NCI-H187 (cell line): ENCODE measurements at places on chromosomes 5 and 9.

DNA sequence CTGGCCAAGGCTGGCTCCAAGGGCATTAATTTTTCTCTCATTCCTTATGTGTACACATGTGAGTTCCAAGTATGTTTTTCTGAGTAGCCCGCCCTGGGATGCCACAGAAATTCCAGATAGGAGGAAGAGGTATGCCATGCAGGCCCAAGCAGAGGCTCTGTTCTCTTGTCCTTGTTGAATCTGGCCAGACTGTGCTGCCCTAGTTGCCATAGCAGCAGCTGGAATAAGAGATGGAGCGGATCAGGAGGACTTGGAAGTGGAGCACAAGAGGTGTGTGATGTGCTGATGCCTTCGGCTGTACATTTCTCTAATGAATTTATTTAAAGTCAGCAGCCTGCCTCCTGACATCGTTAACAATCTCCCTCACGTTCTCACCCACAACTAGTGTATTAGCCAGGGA is 235.6 kb upstream of the RPS23 start:
- DNase-seq = no peak

- DNase-seq = no peak
Observed at GRCh38 chr5:68139611-68140441, 75.7 kb upstream of the PIK3R1 start.

DNA sequence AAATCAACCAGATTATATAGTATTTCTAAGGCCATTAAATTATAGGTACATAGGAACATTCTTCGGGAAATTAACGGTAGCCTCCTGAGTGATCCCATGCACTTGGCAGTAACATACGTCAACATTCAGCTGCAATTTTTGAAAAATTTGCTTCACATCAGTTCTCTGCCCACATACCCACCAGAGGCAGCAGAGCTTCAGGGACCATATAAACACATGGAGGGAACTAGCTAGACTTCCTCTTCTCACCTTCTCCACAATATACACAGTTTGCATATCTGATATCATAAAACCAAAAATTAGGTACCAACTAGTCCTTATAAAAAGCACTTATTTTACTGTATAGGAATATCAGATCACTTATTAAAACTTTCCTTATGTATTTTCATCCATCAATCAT is 4.8 kb downstream of the PSIP1 start:
- DNase-seq = no peak

- no peak for DNase-seq
Observed at GRCh38 chr5:25562656-25563055, 917.9 kb upstream of the CDH10 start.

DNA sequence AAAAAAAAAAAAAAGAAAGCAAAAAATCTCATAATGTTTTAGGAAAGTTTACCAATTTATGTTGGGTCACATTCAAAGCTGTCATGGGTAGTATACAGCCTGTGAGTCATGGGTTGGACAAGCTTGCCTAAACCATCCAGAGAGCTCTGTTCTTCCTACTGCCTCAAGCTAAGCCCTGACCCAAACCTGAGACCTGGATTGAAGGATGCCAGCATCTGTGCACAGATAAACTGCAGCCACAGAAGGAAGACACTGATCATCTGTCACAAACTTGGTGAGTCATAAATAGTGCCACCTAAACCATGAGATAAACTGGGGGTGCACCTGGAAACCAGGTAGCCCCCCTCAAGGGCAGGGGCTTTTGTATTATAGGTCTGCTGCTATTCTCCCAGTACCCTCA is 31.0 kb downstream of the CSF2 start:
- DNase-seq = no peak

DNA sequence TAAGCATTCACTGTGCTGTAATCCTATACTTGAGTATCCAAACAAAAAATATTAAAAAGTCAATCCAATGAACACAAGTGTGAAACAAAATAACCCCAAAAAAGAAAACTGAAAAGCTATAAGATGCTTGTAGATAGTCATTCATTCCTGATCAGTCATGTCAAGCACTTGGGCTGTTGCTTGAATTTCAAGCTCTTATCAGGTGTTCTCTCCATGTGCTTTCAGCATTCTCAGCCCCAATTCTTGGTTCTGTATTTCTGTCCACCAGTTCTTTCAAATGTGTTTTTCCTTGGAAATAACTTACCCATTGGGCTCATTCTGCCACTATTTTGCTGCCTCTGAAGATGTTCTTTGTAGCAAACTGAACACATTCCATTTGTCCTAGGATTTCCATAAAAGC is 4.7 kb downstream of the ZFAND5 start:
- DNase-seq = no peak

DNA sequence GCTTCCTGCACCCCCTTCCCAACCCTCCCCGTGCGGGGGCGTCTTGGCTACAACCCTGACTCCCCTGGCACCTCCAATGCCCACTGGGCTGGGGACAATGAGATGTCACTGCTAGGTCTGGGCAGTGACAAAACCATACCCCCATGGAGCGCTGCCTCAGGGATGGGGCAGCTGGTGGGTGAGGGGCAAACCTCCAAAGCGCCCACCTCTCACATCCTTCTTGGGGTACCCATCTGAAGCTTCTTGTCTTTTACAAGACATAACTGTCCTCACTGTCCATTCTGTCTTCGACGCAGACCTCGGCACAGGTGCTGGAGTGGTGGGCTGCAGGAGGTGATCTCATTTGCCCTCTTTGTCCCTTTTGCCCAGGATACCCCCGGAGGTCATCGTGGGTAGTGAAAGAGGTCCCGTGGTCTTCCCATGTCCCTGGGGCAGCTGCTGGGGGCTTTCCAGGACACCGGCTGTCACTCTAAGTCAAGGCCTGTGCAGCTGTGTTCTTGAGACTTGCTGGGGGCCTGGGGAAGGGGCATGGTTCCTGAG is 27.8 kb upstream of the CSF1R start:
- no peak for DNase-seq

DNA sequence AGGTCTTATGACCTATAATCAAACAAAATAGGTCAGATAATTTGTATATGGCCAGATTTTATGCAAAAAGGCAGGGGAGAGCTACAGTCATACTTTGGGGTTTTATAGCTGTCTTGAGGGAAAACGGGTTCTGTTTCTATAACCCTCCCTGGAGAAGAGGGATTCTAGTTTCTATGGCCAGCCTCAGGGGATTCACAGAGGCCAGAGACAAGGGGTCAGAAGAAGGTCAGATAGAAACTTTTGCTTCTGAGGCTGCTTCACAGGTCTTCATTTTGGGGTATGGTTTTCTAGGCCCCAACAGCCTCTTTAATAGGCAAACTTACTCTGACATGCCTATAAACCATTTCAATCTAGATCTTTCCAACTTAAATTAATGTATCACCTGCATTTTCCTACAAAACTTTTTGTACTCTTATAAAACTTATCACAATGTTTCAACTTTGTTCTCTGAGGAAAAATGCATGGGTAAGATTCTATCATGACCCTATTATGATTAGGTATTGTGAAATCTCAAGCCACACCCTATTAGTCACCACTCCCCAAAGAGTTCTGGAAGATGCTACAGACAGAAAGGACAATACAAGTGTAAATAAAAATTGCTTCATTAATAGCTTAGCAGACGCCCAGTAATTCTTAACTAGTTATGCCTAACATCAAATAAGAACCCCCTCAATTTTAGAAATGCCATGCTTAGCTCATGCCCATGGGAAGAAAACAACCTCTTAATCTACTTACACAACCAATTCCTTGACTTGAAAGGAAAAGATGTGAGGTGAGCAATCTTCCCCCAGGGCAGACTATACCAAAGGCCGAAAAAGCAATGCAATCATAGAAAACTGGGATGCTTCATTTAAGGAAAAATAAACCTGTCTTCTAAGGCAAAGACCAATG is 396.6 kb downstream of the TLR4 start:
- no peak for DNase-seq

GRCh38 chr9:86529496-86530275 is 175.5 kb upstream of the TUT7 start:
- no peak for DNase-seq

DNA sequence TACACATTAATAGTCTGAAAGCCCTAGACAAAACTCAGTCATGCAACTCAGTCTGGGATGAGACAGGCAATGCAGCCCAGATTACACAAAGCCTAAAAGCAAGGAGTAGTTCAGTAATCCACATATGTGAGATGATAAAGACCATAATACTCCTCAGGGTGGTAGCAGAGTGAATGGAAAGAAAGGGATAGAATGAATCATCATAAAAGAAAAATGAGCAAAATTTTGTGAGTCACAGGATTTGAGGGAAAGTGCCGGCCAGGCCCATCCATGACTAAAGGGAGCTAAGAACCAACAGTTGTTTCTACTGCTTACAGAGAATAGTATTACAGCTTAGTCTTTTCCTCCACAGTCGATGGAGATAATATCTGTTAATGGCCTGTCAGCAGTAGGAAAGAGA is 90.0 kb upstream of the POU5F2 start:
- DNase-seq = no peak

DNA sequence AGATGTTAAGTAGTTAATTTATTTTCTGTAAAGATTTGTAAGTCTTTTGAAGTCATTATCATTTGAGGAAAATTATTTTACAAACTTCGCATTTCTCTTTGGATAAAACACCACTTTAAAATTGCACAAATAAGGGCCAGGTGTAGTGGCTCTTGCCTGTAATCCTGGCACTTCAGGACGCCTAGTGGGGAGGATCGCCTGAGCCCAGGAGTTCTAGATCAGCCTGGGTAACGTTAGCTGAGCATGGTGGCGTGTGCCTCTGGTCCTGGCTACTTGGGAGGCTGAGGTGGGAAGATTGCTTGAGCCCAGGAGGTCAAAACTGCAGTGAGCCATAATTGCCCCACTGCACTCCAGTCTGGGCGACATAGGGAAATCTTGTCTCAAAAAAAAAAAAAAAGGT is 185.5 kb downstream of the KDM4C start:
- no peak for DNase-seq

DNA sequence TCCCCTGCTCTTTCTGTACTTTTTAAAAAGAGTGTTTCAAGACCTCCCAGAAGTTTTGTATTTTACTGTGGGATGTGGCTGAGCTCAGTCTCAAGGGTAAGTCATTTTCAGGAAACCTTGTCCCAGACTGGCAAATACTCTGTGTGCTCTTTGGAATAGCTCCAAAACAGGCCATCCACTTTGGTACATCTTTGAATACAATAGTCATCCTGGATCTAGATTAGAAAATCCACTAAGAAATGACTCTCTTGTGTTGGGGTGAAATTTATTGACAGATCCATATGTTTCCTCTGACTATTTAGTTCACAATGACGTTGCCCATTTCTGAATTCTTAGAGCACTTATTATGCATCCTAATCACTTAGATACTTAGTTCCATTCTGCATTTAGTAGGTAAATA is 95.2 kb downstream of the PLCXD3 start:
- DNase-seq = no peak

DNA sequence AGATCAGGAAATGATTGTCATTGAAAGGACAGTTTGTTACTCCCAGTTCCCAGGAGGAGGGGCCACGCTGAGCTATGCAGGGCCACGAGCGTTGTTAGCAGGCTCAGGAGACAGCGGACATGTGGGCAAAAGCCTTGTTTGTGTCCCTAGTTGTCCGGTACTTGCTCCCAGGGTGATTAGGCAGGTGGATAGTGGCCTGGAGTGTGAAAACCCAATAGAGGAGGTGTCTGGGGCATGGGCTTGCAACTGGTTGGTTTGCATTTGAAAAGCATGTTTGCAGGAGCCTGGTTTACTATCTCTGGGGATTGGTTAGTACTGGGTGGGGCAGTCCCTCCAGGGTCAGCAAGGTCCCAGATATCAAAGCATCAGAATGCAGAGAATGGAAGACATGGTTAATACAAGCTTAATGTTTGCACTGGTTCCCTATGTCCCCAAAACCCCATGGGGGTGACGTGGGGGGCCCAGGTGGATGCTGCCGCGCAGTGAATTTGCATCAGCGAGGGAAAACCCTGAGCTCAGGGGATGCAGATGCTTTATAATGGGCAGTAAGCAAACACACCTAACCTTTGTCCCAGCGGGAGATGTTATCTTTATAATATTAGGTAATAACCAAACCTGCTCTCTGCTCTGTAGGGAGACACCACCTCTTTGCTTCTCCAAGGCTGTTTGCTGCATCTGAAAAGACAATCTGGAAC is 39.7 kb downstream of the ROPN1L start:
- DNase-seq = no peak

DNA sequence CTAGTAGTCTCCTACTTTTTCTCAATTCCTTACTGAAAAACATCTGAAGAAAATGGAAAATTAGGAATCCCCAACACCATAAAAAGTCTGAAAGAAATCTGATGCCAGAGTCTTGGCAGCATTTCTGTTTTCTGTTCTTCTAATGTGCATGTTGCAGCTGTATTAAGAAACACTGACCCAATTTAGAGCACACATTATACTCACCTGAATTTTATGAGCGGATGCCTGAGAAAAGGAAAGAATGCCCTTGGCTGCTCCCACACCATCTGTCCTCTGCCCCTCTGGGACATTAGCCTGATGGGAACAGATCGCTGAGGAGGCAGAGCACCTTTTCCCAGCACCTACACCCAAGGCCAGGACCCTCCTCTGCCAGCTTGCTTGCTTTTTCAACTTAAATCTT is 14.1 kb upstream of the ANP32B start:
- no peak for DNase-seq

GRCh38 chr9:84940294-84940693 is 270.8 kb downstream of the NTRK2 start:
- DNase-seq = no peak

DNA sequence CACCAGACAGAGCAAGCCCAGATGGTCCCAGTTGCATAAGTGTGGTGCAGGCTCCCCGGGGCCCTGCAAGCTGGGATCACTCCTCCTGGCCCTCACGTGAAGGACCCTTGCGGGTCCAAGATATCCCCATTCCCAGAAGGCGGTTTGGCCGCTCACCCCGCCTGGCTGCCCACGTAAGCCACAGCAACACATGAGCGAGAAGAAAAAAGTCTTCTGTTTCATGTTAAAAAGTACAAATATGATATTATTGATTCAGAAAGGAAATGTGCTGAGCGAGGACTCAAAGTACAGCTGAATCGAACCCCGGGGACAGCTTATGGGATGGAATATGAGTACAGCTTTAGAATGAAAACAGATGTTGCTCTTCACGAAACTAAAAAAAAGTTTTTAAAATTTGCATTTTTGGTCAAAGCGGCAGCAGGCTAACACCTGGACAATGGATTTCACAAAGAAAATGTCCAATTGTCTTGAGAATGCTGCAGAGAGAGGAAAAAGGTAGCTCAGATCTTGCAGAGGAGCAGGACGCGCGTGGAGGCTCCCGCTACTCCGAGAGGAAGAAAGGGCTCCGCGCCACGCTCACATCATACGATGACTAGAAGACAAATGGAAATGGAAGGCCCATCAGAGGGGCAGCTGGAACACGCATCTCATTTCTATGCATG is 427.6 kb downstream of the IRX1 start:
- DNase-seq = no peak

- no peak for DNase-seq
Observed at GRCh38 chr9:70119786-70120185, 76.1 kb downstream of the MAMDC2 start.

DNA sequence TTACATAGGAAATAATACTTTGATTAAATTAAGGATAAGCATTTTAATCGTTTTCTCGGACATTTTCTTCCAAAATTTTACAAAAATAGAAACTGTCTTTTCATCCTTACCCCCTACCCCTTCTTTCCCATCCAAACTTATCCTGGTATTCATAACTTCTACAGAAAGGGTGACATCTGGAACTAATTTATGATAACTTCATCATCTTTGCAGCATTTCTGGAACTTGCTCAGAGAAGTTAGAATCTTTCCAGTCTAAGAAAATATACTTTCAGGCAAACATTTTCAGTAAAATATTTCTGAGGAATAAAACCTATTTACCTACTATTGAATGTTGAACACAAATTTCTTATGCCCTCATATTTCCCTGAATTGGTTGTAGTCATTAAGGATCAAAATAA is 309.0 kb downstream of the MAN2A1 start:
- no peak for DNase-seq
